ENCODE measurements at places on chromosomes 13 and 19. TPM values are rescaled to one million over a fixed set of nuclear protein-coding genes. Genes with fewer than 3 reads are reported as not detected.

DNA sequence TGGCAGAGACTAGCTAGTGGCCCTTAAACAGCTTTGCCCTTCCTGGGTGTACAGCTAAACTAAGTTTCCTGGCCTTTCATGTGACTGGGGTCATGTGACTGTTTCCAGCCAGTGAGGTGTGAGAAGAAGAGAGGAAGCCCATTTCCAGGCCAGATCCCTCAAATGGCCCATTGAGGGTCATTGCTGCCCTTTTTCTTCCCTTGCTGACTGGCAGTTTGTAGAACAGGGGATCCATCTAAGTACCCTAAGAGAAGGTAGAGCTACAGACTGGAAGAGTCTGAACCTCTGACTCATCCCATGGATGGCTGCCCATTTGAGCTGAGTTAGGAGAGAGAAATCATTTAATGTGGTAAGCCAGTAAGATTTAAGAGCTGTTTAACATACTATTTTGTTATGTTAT lies 2.8 kb downstream of the SWSAP1 start:
- DNase-seq = peak; percentile 54
- H3K27me3 ChIP-seq = no peaks in the 10 kb centered on the region
- peaks cover 15% of the 10 kb centered on the region for H3K4me1 ChIP-seq
- H3K27ac ChIP-seq = peak overlapping the region; percentile 60
- no peaks in the 10 kb centered on the region for H3K36me3 ChIP-seq
- no peak overlapping the region for H3K4me3 ChIP-seq

DNA sequence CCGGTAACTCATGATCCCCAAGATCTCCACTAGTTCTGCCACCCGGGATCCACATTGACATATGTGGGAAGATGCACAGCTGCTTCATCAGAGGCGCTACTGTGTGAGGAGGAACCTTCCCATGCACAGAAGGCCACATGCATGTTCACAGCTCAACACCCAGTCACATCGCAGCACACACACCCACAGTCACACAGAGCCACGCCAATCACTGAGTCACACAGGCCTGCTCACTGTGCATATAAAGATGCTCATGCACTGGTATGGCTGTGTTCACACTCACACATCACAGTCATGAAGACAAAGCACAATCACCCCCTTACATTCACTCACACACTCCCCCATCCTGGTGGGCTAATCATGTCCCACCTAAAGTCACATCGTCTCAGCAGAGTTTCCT lies 9.8 kb downstream of the CLC start:
- no peak for DNase-seq
- no peaks in the 10 kb centered on the region for H3K4me1 ChIP-seq
- H3K4me3 ChIP-seq = no peak overlapping the region

DNA sequence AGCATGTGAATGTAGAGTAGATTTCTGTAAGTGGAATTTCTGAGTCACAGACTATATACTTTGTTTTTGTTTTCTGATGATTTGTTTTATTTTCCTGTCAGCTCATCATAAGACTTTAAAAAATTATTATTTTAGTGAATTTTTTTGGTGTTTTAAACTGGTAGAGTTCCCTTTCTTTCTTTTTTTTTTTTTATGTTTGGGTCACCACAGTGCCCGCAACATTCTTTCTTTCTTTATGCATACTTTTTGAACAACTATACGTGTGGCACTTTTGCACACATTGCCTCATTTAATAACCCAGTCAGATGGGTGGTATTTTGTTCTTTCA lies 46.0 kb downstream of the WDFY2 start:
- peaks cover 14% of the 10 kb centered on the region for H3K4me1 ChIP-seq
- DNase-seq = no peak
- H3K4me3 ChIP-seq = no peak overlapping the region
- no peaks in the 10 kb centered on the region for H3K27me3 ChIP-seq

DNA sequence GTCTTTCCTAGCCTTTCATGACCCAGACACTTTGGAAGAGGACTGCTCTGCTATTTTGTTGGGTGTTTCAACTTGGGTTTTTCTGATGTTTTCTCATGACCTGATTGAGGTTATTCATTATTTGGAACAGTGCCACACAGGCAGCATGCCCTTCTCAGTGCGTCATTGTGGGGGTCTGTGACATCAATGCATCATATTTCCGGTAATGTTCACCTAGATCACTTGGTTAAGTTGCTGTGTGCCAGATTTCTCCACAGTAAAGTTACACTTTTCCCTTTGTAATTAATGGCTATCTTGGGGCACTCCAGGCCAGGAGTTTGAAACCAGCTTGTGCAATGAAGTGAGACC lies 124.4 kb downstream of the SIPA1L3 start:
- no peak overlapping the region for H3K4me3 ChIP-seq
- no peak overlapping the region for H3K27ac ChIP-seq
- no peak for DNase-seq

- H3K4me1 ChIP-seq = no peaks in the 10 kb centered on the region
- H3K4me3 ChIP-seq = no peak overlapping the region
- no peaks in the 10 kb centered on the region for H3K27me3 ChIP-seq
- H3K27ac ChIP-seq = no peak overlapping the region
Measured at GRCh38 chr13:49524740-49525501, 29.2 kb downstream of the PHF11 start.

DNA sequence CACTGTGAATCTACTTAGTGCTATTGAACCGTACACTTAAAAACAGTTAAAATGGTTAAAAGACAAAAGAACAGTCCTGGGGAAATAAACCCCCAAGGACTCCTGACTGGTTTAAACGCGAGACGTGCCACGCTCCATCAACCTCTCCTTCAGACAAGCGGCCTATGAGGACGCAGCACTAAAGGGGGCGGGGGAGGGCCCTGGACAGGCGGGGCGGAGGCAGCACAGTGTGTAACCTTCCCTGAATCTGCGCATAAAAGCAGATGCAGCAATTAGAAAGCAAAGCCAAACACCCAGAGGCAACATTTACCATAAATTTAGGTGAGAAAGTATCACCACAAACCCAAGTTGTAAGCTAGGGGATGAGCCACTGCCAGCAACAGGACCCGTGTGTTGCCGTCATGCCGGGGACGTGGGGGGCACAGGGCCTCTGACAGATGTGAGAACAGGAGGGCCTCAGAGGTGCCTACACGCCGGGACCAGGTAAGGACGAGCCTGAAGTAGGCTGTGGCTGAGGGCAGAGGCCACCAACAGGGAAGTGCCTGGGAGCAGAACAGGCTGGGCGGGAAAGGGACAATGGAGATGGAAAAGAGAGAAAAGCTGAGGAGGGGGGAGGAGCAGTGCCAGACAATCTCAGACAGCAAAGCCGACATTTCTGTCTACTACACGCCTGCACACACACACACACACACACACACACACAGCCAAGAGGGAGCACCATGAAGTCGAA lies 15.3 kb upstream of the ADPRHL1 start:
- no peak for DNase-seq
- no peaks in the 10 kb centered on the region for H3K4me1 ChIP-seq
- H3K27me3 ChIP-seq = no peaks in the 10 kb centered on the region
- no peaks in the 10 kb centered on the region for H3K36me3 ChIP-seq

- H3K36me3 ChIP-seq = no peaks in the 10 kb centered on the region
- no peak for DNase-seq
- H3K27me3 ChIP-seq = no peaks in the 10 kb centered on the region
Measured at GRCh38 chr13:94988654-94989053, 276.3 kb upstream of the SOX21 start.

DNA sequence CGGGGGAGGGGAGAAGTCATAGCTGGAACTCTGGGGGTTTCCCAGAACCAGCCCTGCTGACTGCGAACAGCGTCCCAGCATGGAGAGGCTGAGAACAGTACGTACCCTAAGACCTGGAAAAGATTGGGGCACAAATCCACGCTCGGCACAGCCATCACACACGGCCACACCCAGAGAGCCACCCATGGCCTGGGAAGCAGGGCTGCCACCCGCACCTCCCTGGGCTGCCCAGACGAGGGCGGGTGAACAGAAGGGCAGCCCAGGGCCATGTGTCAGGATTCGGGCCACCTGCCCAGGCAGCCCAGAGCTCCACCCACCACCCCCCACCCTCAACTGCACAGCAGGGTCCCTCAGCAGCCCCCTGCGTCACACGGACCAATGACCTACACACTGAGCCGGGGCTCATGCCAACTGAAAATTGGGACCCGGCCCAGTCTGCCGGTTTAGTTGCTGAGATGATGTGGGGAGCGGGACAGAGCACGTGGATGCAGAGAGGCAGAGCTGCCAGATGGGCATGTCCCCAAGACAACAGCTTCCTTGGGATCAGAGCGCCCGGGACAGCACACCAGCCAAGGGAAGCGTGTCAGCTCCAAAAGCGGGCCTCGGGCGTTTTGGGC lies 8.5 kb downstream of the UBXN6 start:
- DNase-seq = peak; percentile 89
- no peak overlapping the region for H3K4me3 ChIP-seq
- peaks cover 48% of the 10 kb centered on the region for H3K36me3 ChIP-seq
- H3K27me3 ChIP-seq = no peaks in the 10 kb centered on the region

- DNase-seq = no peak
- H3K4me1 ChIP-seq = no peaks in the 10 kb centered on the region
- H3K4me3 ChIP-seq = no peak overlapping the region
- H3K27ac ChIP-seq = no peak overlapping the region
- no peaks in the 10 kb centered on the region for H3K27me3 ChIP-seq
- H3K36me3 ChIP-seq = peaks cover 12% of the 10 kb centered on the region
Measured at GRCh38 chr13:114005206-114005724, 31.4 kb upstream of the C13orf46 start.

GRCh38 chr19:11480715-11481533 lies at the start of gene ELAVL3:
Gene ELAVL3 (minus strand): TSS chr19:11481046. CDS start chr19:11480608, 438 bp downstream.
- no peaks in the 10 kb centered on the region for H3K36me3 ChIP-seq
- no peaks in the 10 kb centered on the region for H3K4me1 ChIP-seq
- no peak within 1 kb of the TSS for H3K4me3 ChIP-seq
- DNase-seq = no peak
- peaks cover 26% of the 10 kb centered on the region for H3K27me3 ChIP-seq
- H3K27ac ChIP-seq = no peak within 1 kb of the TSS

GRCh38 chr19:54196536-54196935 lies 4.1 kb upstream of the RPS9 start:
- no peak overlapping the region for H3K4me3 ChIP-seq
- no peak for DNase-seq
- peaks cover 4% of the 10 kb centered on the region for H3K4me1 ChIP-seq
- no peak overlapping the region for H3K27ac ChIP-seq

DNA sequence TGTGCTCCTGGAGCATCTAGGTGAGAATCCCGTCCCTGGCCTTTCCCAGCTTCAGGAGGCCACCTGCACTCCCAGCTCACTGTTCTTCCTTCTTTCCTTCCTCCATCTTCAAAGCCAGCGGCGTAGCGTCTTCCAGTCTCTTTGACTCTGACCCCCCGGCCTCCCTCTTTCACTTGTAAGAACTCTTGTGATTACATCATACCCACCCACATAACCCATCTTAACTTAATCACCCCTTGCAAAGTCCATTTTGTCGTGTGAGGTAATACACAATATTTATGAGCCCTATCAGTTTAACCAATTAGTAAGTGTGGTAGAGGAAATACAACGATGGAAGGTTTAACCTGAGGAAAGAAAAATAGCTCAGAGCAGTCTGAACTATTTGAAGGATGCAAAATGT lies 4.6 kb upstream of the CDC16 start:
- H3K4me3 ChIP-seq = no peak overlapping the region
- H3K27ac ChIP-seq = no peak overlapping the region
- H3K27me3 ChIP-seq = no peaks in the 10 kb centered on the region
- no peaks in the 10 kb centered on the region for H3K36me3 ChIP-seq

GRCh38 chr19:40560092-40560507 lies 16.6 kb upstream of the SHKBP1 start:
- no peak for DNase-seq
- no peaks in the 10 kb centered on the region for H3K4me1 ChIP-seq
- H3K27me3 ChIP-seq = no peaks in the 10 kb centered on the region
- no peak overlapping the region for H3K4me3 ChIP-seq
- H3K27ac ChIP-seq = no peak overlapping the region

The KLK2 gene
- 3,344 TPM for total RNA-seq

The ADGRE2 gene
- 4.9 TPM for total RNA-seq

The PGLYRP1 gene
- not detected for total RNA-seq
